BJ (cell line): ENCODE measurements at places on chromosomes 4 and X. TPM values are rescaled to one million over a fixed set of nuclear protein-coding genes. Genes with fewer than 3 reads are reported as not detected.

DNA sequence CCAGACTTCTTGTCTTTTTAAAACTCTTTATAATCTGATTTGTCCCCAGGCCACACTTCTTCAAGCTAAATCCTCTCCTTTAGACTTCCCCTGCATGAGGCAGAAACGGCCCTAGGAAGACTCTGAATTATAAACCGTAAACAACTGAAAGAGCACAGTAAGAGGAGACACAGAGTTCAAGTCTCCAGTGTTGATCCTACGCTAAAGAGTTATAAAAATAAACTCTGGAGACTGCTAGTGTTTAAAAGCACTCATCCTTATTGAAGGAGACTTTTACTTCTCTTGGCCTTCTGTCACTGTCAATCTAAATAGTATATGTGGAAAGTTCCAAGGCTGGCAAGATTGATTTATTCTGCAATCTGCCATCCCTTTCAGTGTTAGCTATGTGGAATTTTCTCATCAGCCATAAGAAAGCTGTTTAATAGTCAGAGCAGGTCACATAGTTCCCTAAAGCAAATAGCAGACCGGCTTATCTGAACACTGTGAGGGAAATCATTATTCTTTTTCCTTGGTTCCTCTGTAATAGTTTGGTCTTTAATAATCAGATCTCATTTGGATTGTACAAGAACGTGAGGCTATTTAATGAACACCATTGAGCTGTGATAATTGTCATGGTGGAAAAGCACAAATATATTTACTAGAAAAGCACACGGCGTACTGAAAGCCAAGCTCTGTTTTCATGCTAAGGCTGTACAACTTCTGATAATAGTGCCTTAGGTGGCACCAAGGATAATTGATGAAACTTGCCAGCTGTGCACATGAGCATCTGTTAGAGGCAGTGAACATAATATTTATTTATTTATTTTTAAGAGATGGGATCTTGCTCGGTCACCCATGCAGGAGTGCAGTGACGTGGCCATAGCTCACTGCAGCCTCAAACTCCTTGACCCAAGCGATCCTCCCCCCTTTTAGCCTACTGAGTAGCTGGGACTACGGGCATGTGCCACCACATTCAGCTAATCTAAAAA is 157.7 kb downstream of the CEP135 start:
- DNase-seq: no peak

The FAM47E gene
- 0.05 and 0.23 TPM in 2 replicates for polyA plus RNA-seq

The ARHGEF9 gene
- 17.6 and 18.2 TPM in 2 replicates for polyA plus RNA-seq

DNA sequence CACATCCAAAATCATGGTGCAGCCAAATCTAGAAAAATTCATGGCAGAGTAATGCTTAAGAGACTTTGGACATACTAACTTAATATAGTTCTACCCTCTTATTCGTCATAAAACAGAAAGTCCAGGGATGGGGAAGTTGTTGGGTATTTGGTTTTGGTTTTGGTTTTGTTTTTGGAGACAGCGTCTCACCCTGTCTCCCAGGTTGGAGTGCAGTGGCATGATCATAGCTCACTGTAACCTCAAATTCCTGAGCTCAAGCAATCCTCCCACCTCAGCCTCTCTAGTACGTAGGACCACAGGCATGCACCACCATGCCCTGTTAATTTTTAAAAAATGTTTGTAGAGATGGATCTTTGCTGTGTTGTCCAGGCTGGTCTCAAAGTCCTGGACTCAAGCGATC is 271.8 kb upstream of the TENM3 start:
- DNase-seq: no peak

GRCh38 chrX:10990418-10990817 is 120.7 kb upstream of the HCCS start:
- no peak for DNase-seq

DNA sequence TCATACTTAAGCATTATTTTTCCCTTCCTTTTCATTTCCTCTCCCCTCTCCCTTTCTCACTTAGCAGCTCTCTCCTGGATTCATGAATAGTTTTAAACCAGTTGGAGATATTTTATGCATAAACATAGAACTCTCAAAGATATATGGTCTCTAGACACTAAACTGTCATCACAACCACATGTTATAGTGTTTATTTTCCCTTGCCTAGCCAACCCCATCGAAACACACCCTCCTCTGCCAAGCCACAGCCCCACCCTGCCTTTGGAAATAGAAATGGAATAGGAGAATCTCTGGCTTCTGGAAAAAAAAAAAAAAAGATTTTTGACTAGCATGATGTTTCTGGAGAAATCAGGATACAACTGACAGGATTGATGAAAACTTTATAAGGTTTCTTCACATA is 64.8 kb upstream of the RBPJ start:
- DNase-seq: peak; percentile 45

The WDFY3 gene
- polyA plus RNA-seq: 28.8 and 36.4 TPM in 2 replicates

DNA sequence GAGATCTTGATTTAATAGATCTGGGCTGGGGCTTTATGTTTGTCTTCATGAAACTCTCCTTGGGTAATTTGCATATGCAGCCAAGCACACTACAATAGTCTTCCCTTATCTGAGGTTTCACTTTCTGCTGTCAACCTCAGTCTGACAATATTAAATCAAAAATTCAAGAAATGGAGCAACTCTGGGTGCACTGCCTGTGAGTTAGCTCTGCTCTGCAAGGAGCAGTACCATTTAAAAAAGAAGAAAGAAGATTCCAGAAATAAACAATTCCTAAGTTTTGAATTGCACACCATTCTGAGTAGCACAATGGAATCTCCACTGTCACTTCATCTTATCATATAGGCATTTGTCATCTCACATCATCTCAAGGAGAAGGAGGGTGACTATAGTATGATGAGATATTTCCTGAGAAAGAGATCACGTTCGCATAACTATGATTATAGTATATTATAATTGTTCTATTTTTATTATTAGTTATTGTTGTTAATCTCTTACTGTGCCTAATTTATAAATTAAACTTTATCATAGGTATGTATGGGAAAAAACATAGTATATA is 9.4 kb downstream of the FNIP2 start:
- no peak for DNase-seq

- no peak for DNase-seq
These were observed 27.7 kb upstream of the SFRP2 start for GRCh38 chr4:153816542-153816941.

- DNase-seq: no peak
These were observed 25.2 kb downstream of the DNAJB14 start for GRCh38 chr4:99921174-99921573.

- DNase-seq: no peak
These were observed 366.5 kb downstream of the ZNF674 start for GRCh38 chrX:46178763-46179162.

- no peak for DNase-seq
These were observed 69.6 kb downstream of the AGTR2 start for GRCh38 chrX:116239944-116240840.

DNA sequence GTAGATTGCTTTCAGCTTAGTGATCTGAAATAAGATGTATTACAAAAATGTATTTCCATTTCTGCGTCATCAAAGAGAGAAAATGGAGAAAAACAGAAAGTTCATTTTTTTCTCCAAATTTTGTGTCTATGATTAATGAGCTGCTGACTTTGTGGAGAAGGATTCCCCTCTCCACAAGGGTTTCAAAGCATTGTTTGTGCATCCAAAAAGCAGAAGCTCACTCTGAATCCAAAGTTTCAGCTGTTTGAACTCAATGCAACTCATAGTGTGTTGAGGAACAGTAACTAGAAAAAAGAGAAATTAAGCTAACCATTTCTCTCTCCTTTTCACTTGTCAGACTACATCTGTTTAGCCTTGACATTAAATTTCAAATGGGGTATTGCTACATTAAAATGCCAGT is 62.9 kb upstream of the SLC7A11 start:
- no peak for DNase-seq

The REPS2 gene
- 0.04 and 0.17 TPM in 2 replicates for polyA plus RNA-seq

DNA sequence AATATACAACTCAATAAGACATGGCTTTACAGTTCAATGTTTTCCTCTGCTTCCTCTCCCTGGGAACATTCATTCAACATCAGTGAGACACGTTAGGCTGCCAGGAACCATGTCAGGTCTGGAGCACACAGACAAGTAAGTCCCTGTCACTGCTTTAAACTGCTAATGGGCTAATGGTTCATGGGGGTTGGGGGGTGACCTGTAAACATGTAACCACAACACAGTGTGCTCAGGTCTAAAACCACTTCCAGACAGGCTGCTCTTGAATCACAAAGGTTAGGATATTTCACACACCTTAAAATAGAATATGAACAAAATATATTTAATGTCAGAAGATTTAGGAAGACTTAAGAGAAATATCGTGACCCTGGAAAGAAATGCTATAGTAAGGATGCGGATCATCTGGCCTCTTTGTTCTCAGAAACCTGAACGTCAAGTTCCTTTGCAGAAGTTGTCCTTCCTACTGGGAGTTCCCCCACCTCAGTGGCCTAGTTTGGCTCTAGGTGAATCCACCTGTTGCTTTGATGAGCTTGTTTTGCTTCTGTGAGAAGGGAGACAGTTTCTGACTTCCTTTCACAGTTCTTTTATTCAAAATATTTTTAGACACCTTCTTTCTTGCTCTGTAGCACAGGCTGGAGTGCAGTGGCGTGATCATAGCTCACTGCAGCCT is 359.9 kb downstream of the UNC5C start:
- DNase-seq: no peak

DNA sequence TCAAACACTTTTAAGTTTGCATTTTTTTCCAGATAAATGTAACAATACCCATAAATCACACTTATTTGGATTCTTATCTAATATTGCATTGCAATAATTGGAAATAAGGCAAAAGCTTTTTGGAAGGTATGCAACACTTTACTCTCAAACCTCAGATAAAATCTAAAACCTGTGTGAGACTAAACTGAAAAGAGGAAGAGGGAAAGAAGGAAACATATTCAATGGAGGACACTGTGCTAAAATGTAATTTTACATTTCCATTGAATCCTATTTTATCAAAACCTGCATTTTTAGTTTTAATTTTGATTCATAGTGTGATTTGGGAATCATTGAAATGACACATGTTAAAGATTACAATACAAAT is 99.4 kb downstream of the HPGD start:
- no peak for DNase-seq

DNA sequence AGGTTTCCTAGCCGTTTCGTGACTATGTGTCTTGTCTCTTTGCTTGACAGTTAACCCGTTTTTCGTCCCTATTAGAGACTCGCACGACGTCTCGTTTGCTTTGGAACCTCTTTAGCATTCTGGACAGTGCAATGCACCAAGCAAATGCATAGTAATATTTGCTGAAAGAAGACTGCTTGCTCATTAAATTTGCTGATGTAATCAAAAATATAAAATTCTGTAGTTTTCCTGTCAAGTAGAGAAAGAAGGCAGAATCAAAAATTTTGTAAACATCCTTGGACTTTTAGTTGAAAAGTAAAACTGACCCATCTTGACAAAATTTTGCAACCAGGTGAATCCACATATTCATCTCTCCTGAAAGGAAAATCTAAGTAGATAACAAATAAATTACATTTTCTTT is 106.9 kb upstream of the RAPGEF2 start:
- no peak for DNase-seq

The ODAPH gene
- not detected in 2 replicates for polyA plus RNA-seq

DNA sequence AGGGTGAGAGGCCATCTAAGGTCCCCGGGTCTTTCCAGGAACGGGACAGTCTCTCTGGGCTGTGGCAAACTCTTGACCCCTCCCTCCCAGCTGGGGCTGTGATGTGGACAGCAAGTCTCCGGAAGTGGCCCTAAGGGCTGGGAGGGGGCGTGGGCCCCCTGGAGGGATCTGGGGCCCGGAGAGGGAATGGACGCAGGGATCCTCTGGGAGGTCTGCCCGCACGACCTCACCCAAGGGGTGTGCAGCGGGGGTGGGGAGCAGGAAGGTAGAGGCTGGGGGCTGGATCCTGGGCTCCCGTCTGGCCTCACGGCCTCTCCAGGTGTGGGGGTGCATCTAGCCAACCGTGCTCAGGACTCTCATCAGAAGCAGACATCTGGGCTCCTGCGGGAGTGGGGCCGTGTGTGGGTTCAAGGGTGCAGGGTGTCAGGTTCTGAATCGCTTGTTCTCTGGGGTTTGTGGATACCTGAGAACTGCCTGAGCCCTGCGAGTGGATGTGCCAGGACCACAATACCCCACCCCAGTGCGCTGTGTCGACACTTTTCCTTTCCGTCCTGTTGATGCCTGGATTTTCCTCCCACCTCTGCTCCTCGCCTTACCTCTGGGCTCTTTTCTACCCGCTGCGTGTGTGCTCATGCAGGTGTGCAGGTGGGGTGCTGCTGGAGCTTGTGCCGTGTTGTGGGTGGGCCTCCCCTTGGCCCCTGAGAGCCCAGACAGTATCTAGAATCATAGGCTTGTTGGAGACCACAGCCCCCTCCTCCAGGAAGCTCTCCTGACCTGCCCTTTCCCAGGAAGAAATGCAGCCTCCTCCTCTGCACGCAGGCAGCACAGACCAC is 915 bp downstream of the CPZ start:
- DNase-seq: no peak

- DNase-seq: no peak
These were observed 119.7 kb upstream of the TBC1D9 start for GRCh38 chr4:140875746-140876452.

The RAB40AL gene
- 0.32 and 0.39 TPM in 2 replicates for polyA plus RNA-seq

DNA sequence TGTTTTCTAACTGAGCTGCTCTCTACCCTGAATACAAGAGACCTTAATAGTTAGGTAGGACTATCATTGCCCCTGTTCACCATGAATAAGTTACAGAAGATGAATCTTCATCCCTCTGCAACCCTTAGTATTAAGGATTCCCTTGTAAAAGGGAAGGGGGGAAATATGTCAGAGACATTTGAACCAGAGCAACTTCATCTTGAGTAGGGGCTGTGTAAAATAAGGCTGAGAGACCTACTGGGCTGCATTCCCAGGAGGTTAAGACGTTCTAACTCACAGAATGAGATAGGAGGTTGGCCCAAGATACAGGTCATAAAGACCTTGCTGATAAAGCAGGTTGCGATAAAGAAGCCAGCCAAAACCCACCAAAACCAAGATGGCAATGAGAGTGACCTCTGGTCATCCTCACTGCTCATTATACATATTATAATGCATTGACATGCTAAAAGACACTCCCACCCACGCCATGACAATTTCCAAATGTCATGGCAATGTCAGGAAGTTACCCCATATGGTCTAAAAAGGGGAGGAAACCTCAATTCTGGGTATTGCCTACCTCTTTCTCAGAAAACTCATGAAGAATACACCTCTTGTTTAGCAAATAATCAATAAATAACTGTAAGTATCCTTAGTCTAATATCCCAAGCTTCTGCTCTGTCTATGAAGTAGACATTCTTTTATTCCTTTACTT is 19.5 kb upstream of the TMPRSS11B start:
- no peak for DNase-seq

The TMEM156 gene
- 0.07 and 0.15 TPM in 2 replicates for polyA plus RNA-seq

- no peak for DNase-seq
These were observed 73.4 kb upstream of the TTC29 start for GRCh38 chr4:147019091-147019490.

The CAPN6 gene
- 0.01 TPM in 1 of 2 replicates, not detected in the other for polyA plus RNA-seq

- no peak for DNase-seq
These were observed 5.7 kb upstream of the PLCXD1 start for GRCh38 chrX:275476-275966.

GRCh38 chr4:106287353-106287969 is 28.5 kb downstream of the TBCK start:
- peak; percentile 60 for DNase-seq

The COX7B gene
- 351 and 552 TPM in 2 replicates for polyA plus RNA-seq

DNA sequence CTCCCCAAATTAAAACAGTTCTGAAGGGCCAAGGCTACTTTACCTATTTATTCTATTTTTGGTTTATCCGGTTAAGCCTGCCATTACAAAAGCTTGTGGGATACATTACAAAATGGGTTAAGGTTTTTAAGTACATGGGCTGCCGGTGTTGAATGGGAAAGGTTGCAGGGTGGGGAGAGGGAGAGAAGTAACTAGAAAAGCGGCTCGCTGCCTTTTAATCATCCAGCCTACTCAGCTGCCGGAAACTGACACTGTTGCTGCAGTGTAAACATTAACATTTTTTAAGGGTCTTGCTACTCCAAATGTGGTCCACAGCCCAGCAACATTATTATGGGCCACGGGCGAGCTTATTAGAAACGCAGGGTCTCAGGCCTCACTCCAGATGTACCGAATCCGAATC is 1.5 kb upstream of the IL1RAPL1 start:
- DNase-seq: no peak
